ENCODE measurements at places on chromosomes 3 and 15.

DNA sequence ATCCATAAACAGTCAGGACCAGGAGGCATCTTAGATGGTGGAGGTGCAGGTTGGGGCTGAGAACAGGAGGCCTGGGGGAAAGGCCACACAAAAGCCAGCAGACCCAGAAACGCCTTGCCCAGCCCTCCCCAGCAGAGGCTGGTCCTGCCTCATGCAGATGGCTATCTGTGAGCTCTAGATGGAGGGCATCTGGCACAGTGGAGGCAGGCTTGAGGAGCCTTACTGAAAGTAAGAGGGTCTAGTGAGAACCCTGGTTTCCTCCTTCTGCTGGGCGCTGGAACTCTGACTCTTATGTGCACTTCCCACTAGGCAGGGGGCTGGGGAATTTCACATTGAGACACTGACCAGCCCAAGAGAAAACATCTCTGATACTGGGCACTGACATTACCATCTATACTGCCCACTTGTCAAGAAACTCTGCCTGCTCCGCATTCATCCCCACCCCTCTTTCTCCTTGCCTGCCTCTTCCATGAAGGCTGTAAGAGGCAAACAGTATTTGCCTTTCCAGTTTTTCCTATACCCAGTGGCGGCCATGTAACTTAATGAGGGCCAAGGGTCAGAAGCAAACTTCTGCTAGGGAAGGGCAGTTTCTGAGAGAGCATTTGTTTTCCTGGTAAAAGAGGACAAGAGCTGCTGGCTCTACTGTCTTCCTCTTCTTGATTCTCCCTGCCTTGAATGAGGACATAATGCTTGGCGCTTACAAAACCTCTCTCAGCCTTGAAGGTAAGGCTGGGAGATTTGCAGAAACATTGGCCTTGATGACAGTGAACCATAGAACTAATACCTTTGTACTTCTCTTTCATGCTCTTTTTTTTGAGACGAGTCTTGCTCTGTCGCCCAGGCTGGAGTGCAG, 4.4 kb upstream of the SCN5A start:
- no peak for DNase-seq

DNA sequence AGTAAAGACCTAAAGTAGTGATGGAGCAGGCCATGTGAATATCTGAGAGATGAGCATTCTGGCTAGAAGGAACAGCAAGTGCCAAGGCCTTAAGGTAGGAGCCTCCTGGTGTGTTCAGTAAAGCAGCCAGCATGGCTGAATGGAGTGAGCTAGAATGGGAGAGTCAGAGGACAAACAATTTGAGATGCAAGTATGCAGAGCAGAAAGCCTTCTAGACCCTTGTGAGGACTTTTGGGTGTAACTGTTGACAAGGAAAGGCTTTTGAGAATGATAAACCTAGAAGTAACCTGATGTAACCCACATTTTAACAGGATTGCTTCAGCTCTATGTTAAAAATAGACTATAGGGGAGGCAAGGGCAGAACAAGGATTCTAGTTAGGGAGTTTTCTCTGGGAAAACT, 14.8 kb upstream of the RNF7 start:
- no peak for DNase-seq

DNA sequence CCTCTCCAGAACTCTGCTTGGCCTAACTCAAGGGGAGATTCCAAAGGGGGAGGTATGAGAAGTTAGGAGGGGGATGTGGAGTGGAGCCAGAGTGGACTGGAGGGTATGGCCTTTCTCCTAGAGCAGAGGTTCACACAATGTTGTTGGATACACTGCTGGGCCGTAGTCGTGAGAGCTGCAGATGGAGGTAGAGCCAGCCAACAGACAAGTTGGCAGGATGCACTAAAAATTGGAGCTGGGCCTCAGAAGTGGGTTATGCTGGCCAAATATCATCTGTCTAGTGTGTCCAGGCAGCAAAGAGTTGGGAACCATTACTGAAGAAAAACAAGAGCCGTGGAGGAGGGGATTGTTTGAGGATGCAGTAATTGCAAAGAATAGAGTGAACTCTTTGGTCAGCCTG, 27.7 kb upstream of the LRRFIP2 start:
- DNase-seq = no peak

- DNase-seq = no peak
Observed at GRCh38 chr3:86239946-86240345, 751.0 kb downstream of the VGLL3 start.

DNA sequence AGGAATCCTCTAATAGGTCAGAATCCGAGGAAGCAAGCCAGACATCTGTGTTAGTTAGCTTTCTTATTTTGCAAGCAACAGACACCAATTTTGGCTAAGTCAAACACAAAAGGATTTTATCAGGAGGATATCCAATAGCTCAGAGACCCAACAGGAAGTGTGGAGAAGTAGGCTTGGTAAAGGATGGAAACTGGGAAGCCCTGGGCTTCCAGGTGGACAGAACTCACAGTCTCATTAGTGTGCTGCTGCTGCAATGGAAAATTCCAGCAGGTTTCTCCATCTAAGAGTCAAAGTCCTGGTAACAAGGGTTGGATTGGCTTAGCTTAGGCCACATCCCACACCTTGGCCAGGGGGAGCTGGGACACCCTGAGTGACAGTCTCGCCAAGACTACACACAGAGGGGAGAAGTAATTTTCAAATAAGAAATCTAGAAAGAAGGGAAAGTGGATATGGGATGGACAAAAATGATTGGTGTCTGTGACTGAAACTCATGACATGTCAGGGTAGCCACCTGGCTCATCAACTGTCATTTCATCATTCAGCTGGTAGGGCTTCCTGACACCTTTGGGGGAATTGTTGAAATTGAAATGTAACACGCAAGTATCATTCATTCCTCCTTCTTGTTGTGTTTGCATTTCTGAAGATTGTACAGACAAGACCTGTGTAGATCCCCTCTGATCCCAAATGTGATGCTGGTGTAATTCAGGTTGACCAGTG, 158.6 kb downstream of the THSD4 start:
- DNase-seq = no peak
